ENCODE measurements at places on chromosomes 4 and X.
A peak's percentile ranks its signal among the peaks of the same experiment; 100 is the strongest.

DNA sequence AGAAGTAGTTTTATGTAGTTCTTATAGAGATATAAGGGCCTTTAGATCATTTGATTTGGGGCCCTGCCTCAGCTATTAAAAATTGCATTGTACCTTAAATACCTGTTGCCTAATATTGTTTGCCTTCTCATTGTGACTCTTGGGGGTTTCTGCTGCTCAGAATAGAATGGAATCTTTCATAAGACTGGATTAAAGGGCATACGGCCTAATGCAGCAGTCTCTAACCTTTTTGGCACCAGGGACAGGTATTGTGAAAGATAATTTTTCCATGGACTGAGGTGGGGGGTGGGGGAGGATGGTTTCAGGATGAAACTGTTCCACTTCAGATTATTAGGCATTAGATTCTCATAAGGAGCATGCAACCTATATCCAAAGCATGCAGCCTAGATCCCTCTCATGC, 46.2 kb downstream of the TMEM164 start:
- DNase-seq, result no peak

DNA sequence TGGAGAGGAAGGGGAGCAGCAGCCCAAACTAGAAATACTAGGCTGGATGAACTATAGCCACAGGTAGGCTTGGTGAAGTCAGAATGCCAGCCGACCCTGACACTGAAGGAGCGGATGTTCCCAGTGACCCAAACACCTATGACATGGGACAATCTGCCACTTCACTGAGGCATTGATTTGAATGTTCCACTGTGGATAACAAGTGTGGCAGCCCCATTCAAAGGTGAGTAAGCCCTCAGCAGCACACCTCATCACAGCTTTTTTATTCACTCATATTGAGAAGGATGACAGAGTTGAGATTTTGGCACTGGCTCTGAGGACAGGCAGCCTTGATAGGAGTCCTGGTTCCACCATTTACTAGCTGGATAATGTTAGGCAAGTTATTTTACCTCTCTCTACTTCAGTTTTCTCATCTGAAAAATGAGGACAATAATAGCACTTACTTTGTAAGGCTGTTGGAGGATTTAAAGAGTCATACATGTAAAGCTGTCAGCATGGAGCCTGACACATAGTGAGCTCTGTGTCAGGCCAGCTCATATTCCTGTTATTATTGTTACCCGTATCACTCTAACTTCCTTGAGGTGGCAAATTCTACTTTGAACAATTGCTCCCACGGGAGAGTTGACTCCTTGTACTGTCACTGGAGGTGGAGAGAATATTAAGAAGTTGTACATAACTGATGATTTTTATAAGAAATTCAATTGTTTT, 114.6 kb downstream of the RASL11B start:
- no peak for DNase-seq

DNA sequence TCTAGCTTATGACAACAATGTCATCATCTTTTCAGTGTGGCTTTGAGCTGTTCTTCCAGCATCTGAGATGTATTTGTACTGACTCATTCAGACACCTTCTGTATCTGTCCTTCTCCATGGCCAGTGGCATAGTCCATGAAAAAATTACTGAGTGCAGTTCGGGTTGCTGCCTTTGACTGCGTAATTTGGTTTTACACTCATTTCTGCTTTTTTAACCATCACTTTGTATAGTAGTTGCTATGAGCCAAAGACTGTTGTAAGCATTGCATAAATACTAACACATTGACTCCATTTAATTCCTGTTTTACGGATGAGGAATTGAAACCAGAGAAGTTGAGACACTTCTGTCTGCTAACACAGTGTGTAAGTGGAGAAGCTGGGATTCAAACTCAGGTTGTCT, 190.7 kb upstream of the MID1 start:
- no peak for DNase-seq

- peak; percentile 74 for DNase-seq
These were observed 55.9 kb downstream of the RBM47 start for GRCh38 chr4:40573593-40574311.

- DNase-seq, result no peak
These were observed 9.7 kb upstream of the LAP3 start for GRCh38 chr4:17567271-17567670.

DNA sequence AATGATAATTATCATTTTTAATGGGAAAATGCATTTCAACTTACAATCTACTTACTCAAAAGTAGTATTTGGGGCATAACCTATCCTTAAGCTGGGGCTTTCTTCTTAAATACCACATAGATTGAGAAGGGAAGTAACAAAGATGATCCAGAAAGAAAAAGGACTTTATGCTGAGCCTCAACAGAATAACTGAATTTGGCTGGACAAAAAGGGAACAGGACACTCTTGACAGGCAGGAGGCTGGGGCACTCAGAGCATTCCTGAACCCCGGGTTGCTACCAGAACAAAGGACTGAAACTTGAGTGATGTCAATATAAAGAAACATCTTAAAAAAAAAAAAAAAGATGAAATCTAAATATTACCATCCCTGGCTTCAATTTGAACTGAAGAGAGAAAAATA, 23.9 kb downstream of the RELL1 start:
- DNase-seq, result no peak

DNA sequence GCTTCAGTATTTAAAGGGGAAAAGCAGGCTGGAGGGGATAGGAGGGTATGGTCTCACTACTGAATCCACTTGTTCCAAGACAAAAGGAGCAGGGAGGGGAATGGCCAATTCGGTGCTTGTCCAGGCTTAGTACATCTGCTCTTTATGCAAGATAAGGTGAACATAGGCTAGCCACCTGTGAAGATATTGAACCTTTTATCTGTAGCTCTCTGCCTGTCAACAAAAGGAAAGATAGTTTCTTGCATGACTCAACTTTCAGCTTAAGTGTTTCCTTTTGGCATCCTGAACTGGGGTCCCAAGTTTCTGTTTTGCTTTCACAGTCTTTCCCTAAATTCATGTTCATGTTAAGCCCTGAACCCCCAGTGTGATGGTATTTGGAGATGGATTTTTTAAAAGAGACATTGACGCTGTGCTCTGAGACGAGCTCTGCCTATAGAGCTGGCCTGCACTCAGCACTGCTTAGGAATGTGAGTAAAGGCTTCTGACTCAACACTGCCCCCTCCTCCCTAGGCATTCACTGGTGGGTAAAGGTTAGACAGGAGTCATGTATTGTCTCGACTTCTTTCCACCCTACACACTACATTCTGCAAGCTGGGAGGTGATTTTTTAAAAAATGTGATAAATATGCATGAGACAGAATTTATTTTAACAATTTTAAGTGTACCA, 28.2 kb downstream of the FAM149A start:
- no peak for DNase-seq

- peak; percentile 38 for DNase-seq
These were observed 9.0 kb upstream of the MAGEA8 start for GRCh38 chrX:149871940-149872339.

DNA sequence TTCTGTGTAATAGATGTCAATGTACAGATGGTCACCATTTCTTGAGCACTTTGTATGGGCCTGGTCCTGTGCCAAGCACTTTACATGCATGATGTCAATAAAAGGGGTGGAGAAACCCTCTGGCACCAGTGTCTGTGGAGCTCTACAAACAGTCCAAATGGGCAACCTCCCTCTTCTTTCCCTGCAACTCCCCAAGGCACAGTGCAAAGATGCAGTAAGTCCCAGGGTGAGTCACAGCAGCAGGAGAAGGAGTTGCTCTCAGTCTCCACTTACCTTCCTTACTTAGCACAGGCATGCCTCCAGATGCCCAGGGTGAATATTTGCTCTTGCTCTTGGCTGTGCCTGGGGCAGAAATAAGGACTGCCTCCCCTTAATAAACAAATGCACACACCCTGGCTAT, 4.3 kb downstream of the OCIAD2 start:
- no peak for DNase-seq

DNA sequence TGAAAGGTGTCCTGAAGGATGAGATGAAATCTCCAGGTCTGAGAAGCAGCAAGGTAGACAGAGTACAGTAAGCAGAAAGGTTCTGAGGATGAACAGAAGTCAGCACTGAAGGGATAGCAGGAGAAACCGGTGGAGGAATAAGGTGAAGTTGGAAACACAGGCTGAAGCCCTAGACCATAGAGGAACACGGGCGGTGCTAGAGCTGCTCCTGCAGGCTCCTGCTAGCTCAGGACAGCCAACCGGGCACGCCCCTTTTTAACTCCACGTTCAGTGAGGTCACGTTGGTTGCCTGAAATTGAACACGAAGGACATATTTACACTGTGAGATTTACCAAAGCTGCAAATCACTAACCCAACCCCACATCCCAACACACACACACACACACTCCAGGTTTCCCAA, 1886.4 kb upstream of the AGA start:
- no peak for DNase-seq

DNA sequence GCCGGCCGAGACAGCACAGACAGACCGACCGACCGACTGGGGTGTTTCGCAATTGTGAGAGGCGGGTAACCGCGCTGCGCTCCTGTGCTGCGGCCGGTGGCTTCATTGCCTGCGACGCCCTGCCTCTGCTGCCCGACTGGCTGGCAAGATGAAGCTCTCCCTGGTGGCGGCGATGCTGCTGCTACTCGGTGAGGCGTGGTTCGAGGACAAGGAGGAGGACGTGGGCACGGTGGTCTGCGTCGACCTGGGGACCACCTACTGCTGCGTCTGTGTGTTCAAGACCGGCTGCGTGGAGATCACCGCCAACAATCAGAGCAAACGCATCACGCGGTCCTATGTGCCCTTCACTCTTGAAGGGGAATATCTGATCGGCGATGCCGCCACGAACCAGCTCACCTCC, 565.7 kb upstream of the SMIM31 start:
- DNase-seq, result no peak

DNA sequence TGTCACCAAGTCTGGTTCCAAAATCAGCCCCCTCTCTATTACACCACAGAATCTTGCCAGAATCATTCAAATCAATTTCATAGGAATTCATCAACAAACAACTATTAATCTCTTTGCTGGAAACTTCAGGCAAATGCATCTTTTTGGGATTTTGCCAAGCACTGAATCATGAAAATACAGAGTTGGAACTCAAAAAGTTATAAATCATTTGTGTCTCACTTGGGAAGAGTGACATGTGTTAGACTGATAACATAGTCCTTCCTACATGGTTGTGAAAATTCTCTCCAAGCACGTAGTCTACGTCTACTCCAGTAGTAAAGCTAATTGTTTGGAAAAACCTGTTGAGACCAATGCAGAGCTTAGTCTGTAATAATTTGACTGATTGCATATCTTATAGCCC, 19.0 kb downstream of the CXCL8 start:
- no peak for DNase-seq

DNA sequence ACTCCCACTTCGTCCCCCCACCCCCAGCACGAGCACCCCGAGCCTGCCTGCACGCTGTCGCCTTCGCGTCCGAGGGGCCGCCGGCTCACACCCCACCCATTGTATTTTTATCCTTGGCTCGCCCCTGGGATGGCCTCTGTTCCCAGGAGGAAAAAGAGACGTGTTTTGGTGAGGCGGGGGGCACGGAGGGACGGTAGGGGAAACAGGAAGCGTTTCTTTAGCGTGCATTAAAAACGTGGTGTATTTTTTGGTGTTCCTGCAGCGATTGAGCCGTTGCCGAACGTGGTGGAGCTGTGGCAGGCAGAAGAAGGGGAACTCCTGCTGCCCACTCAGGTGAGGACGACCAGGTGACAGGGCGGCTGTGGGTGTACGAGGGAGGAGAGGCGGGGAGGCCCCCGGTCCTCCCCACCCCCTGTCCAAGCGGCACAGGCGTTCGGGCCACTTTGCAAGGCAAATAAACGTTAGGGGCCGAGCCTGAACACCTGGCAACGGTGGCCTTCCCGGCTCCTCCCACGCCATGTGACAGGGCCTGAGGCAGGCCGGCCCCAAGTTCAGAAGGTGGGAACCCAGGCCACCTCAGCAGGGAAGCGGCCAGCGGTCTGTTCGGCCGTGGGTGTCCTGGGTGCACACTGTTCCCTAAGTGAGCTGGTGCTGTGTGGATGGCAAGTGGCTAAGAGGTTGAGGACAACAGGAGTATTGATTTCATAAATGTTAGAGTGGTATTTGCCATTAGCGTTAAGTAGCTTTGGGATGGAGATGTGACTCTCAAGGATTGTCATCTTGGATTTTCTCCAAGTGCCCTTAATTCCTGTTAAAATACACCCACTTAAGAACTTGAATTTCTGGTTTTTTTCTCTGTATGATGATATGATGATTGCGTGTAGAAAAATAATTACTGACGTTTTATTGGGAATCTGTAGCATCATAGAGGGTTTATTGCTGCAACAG, 1.1 kb downstream of the TMEM131L start:
- DNase-seq, result peak; percentile 51

- DNase-seq, result no peak
These were observed 61.4 kb upstream of the ZCCHC13 start for GRCh38 chrX:74242484-74243138.
